ENCODE measurements at places on chromosomes 2 and 18.
A peak's percentile ranks its signal among the peaks of the same experiment; 100 is the strongest.

- DNase-seq: no peak
These were observed 194.0 kb downstream of the NDUFA10 start for GRCh38 chr2:239831001-239831731.

DNA sequence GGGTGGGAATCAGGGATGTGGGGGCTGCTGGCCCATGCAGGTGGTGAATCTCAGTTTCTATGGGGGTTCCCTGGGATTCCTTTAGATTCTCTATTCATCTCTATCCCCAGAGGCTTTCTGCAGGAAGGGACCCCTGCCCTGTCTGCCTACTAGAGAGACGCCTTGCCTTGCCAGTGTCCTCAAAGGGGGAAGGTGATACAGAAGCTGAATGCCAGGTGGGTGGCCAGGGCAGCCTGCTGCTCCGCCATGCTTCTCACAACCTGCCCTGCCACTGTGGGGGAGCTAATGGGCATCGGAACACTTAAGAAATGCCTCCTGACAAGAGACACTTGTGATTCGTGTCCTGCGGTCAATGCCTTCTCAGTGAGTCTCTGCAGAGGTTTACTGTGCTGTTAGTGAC lies 368.4 kb downstream of the EN1 start:
- no peak for DNase-seq

DNA sequence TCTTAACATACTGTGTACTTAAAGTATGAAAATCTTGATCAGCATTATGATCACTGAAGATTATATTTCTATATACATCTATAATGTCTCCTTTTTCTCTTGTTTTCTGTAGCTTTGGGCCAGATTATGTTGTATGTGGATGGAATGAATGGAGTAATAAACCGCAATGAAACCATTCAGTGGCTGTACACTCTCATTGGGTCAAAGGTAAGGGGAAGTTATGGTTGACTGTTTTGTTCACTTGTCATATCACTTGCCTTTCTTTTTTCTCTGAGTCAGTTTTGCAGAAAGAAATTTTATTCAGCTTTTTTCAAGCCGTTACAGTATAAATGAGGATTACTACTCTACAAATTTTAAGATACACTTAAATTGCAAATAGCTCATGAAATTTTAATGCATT lies 252.5 kb downstream of the TPGS2 start:
- DNase-seq: no peak

GRCh38 chr2:191215666-191216065 lies 29.5 kb upstream of the MYO1B start:
- DNase-seq: no peak

GRCh38 chr2:176284461-176285049 lies 15.3 kb downstream of the MTX2 start:
- no peak for DNase-seq

GRCh38 chr2:221818616-221819320 lies 246.7 kb upstream of the EPHA4 start:
- no peak for DNase-seq

- DNase-seq: no peak
These were observed 289.0 kb downstream of the CDH2 start for GRCh38 chr18:27887711-27888495.

DNA sequence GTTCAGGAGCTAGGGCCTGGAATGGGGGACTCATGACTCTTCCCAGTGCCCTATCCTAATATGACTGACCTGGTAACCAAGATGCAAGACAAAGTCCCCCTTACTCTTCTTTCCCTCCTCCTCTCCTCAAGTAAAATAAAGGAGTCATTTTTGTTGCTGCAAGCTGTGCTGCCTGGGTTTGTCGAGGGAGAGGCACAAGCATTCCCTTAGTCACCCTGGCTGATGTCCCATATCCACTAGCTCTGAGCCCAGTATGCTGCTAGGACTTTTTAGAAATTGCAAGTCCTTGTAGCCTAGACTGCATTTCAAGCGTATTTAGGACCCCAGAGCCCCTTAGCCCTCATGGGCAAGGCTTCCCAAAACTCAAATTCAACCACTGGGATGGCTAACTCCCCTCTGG lies 338.5 kb upstream of the SETBP1 start:
- DNase-seq: no peak

GRCh38 chr2:105454801-105455485 lies 56.1 kb upstream of the FHL2 start:
- no peak for DNase-seq

GRCh38 chr18:21472741-21473140 lies 127.8 kb downstream of the ESCO1 start:
- no peak for DNase-seq

DNA sequence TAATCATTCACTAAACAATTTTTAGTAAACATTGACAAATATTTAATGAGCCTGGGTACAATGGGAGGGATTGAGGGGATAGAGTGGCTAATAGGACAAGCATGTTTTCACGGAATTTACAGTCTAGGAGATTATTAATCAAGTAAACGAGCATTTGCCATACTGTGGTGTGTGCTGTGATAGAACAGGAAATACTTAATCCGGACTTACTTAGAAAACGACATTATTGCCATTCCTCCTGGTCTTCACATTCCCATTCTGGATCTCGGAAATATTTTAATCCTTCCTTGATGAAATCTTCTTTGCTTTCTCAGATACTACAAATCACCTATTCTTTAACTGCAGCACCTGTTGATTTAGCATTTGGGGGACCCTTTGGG lies 905 bp downstream of the TTLL4 start:
- DNase-seq: no peak

- no peak for DNase-seq
These were observed 42.0 kb upstream of the LTBP1 start for GRCh38 chr2:32904751-32905150.

DNA sequence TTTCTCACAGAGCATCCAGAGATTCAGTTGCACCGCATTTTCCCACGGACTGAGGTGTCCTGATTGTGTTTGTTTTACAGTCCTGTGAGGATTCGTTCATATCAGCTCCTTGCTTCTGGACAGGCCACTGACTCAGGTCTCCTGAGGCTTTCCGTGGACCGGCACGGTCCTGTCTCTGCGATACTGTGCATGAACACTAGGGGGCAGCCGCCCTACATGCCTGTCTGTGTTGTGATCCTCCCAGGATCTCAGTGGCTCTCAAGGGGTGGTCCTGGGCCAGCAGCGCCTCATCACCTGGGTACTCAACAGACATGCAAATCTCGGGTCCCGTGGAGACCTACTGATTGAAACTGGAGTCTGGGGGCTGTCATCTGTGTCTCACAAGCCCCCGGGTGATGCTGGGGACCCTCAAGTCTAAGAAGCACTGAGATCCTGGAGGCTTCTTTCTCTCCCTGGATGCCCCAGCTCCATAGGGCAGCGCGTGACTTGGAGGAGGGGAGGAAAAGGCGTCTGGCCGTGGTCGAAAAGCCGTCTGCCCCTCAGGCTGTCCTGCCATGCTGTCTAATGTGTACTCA lies 28.9 kb downstream of the IL1R2 start:
- DNase-seq: peak; percentile 87

- DNase-seq: no peak
These were observed 79.0 kb upstream of the CTDP1 start for GRCh38 chr18:79600596-79600995.

DNA sequence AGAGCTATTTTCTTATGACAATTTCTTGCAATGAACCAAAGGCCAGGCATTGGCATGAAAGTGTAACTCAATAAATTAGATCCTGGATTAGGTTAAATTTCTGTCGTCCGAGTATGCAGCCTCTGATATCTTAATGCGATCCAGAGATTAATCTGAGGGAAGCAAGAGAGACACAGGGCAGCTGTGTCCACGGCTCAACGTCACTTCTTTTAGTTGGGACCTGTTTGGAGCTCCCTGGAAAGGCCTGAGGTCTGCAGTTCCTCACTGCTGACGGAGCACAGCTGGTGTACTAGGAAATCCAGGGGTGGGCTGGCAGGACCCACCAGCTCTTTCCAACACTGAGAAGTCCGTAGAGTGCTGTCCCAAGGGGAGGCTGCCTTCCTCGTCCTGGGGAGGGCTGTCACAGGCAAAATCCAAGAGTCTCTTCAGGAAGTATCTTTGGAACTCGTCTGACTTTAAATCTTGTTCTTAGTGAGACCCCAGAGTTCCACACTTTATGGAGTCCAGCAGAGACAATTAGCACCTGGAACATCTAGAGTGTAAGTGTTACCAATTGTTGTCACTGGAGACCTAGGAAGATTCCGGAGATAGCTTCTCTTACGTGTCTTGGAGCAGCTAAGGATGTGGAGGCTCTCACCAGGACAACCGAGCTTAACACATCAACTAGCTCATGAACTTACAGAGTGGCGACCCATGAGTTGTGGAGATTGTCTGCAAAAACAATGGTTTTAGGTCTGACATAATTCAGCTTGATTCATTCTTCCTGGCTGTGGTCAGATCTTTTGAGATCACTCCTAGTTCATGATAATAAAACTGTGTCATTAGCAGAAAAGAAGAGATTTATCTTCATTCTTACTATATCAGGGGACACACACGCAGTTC lies 173.7 kb downstream of the ACKR3 start:
- DNase-seq: no peak

- no peak for DNase-seq
These were observed 63.0 kb upstream of the CCBE1 start for GRCh38 chr18:59760212-59760611.

DNA sequence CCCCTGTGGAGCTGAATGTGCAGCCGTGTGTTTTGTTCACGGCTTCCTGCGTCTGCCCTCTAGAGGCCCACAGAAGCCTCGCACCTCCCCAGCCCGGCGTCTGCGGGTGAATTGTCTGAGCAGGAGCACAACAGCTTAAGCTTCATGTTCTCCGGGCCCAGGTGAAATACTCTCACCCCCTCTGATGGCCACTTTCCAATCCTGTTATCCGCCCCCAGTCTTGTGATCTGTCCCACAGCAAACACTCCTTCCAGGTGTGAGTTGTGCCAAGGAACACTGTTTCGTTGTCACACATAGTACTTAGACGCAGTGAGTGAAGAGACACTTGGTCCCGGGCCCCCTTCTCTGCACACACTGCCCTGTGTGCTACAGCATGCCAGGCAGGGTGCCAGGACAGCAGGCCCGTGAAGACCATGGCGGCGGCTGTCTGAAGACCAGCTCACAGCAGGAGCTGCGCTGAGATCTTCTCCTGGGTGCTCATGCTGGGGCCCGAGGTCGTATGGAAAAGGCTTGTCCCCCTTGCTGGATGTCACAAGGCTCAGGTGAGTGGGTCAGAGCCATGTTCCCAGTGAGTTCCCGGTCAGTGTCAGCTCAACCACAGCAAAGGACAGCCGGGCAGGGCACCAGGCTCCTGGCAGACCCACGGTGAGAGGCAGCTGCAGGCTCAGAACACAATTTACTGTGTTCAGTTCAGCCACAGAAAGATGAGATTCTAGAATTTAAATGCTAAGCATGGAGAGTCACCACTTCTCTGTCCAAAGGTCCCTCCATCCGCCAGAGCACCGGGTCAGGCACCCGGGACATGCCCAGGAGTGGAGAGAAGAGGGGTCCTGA lies 6.8 kb upstream of the PXDN start:
- DNase-seq: peak; percentile 36

- no peak for DNase-seq
These were observed 269.4 kb upstream of the LRRTM1 start for GRCh38 chr2:80573950-80574349.

- DNase-seq: no peak
These were observed 60.2 kb upstream of the AFF3 start for GRCh38 chr2:100202567-100202966.

GRCh38 chr18:60044290-60045006 lies 144.7 kb downstream of the PMAIP1 start:
- no peak for DNase-seq

DNA sequence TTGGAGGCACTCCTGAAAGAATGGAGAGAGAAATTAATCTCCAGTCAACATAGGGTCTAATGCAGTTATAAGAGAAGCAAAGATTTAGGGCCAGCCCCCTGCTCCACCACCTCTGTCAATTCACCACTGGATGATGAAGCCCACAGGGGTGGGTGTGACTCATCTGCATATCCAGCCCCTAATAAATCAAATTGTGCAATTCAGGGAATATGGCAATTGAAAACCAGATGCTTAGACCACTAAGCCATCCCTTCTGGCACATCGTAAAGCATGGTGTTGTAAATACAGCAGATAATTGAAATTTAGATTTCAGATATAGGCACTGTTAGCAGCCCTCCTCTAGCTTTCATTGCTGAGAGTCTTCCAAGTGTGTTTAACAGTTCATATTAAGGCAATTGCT lies 541.4 kb downstream of the PARD3B start:
- no peak for DNase-seq

DNA sequence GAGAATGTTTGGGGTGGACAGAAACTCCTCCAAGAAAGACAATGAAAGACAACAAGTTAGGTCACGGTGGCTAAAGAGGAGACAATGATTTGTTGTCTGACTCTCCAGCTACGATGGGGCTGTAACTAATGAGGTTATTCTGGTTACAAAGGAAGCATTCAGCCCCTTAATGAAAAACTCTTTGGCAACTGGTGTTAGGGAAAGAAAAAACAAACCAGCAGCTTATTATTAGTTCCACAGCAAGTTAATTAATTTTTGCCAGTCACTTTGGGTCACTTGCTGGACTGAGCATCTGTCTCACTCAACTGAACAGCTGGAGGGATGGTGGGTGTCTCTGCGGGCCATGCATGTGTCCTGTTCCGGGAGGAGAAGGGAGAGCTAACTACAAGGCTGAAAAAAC lies 263.7 kb downstream of the ALK start:
- no peak for DNase-seq

GRCh38 chr18:79489899-79490625 lies 94.3 kb downstream of the NFATC1 start:
- DNase-seq: no peak

DNA sequence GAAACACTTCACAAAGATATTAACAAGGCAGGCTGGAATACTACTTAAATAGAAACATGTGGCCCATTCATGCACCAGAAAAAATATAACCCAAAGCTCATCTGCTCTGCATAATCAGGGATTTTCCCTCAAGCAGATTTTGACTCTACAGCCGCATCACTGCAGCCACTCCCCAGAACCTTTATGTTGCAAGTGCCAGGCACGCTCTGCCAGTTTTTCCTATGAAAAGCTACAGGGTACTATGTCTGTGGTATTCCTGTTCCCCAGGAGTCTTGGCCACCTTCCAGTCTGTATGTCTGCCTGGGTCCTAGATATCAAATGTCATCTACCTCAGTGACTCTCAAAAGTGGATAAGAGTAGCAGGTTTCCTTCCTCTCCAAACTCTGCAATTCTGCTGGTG lies 3.8 kb downstream of the COA5 start:
- no peak for DNase-seq

DNA sequence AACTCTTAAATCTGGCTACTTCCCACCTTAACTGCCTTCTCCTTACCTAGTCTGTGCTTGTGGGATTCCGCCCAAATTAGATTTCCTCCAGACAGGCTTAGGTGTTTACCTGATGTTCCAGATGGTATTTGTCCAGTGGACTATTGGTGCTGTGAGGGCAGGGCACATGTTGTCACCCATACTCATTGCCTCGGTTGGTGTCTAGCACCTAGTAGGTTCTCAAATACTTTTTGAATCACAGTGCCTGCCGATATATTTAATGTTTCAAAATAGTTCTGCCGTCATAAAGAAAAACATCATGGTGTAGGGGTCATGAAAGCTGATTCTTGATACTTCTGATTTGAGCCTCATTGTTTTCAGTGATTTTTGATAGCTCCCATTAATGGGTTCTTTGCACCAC lies 1.1 kb downstream of the SEPTIN2 start:
- no peak for DNase-seq
